ENCODE measurements at places on chromosomes 1 and 21.

- DNase-seq, result peak; percentile 58
- no peaks in the 10 kb centered on the region for H3K36me3 ChIP-seq
- H3K27me3 ChIP-seq, result no peaks in the 10 kb centered on the region
- no peak overlapping the region for H3K4me3 ChIP-seq
- H3K4me1 ChIP-seq, result no peaks in the 10 kb centered on the region
Observed at GRCh38 chr1:10610901-10611600, 136.3 kb downstream of the PEX14 start.

DNA sequence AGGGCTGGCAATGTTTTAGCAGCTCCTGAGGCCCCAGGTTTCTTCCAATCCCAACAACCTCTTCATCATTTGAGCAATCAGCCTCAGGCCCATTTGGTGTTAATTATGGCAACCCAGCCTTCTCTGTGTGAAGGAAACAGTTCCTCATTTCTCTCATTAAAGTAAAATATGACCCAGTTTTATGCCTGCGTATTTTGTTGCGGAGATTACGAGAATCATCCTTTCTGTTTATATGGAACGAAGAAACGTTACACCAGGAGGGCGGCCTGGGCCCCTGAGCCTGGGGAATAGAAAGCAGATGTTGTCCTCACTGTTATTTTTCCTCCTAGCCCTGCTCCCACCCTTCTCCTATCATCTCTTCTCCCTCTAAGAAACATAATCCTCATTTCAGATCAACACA is 332.2 kb upstream of the USP24 start:
- no peak overlapping the region for H3K27ac ChIP-seq
- peaks cover 8% of the 10 kb centered on the region for H3K4me1 ChIP-seq
- H3K27me3 ChIP-seq, result no peaks in the 10 kb centered on the region
- H3K36me3 ChIP-seq, result no peaks in the 10 kb centered on the region
- H3K4me3 ChIP-seq, result no peak overlapping the region

- no peak overlapping the region for H3K4me3 ChIP-seq
- H3K27me3 ChIP-seq, result peaks cover 9% of the 10 kb centered on the region
- no peak overlapping the region for H3K27ac ChIP-seq
- no peaks in the 10 kb centered on the region for H3K36me3 ChIP-seq
- no peaks in the 10 kb centered on the region for H3K4me1 ChIP-seq
Observed at GRCh38 chr1:111786669-111787207, 31.0 kb downstream of the DDX20 start.

GRCh38 chr1:169105087-169105433 is 1.4 kb upstream of the ATP1B1 start:
- H3K27me3 ChIP-seq, result 0 out of 2 replicates have a peak, but pooled peaks cover 4% of the 10 kb centered on the region
- H3K4me1 ChIP-seq, result peaks cover 23% of the 10 kb centered on the region
- no peak overlapping the region for H3K4me3 ChIP-seq
- DNase-seq, result no peak
- no peaks in the 10 kb centered on the region for H3K36me3 ChIP-seq
- no peak overlapping the region for H3K27ac ChIP-seq

DNA sequence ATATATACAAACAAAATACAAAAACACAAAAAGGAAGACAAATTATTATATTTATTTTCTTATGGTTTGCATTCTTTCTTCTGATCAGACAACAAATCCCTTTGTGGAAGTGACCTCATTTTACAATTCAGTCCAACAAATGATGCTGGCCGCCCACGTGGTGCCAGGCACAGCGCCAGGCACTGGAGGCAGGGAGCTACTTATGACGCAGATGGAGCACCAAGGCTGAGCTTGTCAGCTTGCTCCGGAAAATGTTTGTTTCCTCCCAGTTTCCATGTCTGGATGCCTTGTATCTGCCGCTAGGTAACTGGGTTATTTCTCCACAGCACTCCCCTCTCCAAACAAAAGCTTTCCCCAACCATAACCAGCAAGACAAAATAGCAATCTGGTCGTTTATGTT is 30.7 kb upstream of the CD34 start:
- no peaks in the 10 kb centered on the region for H3K27me3 ChIP-seq
- H3K4me3 ChIP-seq, result no peak overlapping the region
- peaks cover 12% of the 10 kb centered on the region for H3K4me1 ChIP-seq
- DNase-seq, result peak; percentile 62
- no peak overlapping the region for H3K27ac ChIP-seq

DNA sequence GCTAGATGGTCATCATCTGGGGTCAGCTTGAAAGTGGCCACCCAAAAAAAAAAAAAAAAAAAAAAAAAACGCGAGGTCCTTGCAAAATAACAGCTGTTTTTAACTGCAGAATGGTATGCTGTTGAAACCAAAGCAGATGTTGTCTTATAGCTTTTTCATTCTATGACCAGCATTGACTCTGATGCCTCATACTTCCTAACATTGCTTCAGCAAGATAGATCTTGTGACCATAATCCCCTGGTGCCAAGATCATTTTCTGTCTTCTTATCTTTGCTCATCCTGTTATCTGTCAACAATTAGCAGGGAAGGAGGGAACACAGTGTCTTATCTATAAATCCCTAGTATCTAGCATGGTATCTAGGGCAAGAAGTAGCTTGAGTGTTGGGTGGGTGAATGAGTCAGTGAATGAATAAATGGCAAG is 181.5 kb downstream of the PLPP3 start:
- DNase-seq, result peak; percentile 69
- H3K4me1 ChIP-seq, result peaks cover 5% of the 10 kb centered on the region
- no peaks in the 10 kb centered on the region for H3K36me3 ChIP-seq
- H3K27ac ChIP-seq, result peak overlapping the region; percentile 29
- no peaks in the 10 kb centered on the region for H3K27me3 ChIP-seq

- H3K36me3 ChIP-seq, result no peaks in the 10 kb centered on the region
- H3K4me3 ChIP-seq, result no peak overlapping the region
Observed at GRCh38 chr1:220706480-220706879, 16.3 kb downstream of the C1orf115 start.

- H3K27me3 ChIP-seq, result no peaks in the 10 kb centered on the region
- peak; percentile 67 for DNase-seq
- H3K27ac ChIP-seq, result no peak overlapping the region
Observed at GRCh38 chr1:55559161-55559611, 344.0 kb upstream of the USP24 start.

DNA sequence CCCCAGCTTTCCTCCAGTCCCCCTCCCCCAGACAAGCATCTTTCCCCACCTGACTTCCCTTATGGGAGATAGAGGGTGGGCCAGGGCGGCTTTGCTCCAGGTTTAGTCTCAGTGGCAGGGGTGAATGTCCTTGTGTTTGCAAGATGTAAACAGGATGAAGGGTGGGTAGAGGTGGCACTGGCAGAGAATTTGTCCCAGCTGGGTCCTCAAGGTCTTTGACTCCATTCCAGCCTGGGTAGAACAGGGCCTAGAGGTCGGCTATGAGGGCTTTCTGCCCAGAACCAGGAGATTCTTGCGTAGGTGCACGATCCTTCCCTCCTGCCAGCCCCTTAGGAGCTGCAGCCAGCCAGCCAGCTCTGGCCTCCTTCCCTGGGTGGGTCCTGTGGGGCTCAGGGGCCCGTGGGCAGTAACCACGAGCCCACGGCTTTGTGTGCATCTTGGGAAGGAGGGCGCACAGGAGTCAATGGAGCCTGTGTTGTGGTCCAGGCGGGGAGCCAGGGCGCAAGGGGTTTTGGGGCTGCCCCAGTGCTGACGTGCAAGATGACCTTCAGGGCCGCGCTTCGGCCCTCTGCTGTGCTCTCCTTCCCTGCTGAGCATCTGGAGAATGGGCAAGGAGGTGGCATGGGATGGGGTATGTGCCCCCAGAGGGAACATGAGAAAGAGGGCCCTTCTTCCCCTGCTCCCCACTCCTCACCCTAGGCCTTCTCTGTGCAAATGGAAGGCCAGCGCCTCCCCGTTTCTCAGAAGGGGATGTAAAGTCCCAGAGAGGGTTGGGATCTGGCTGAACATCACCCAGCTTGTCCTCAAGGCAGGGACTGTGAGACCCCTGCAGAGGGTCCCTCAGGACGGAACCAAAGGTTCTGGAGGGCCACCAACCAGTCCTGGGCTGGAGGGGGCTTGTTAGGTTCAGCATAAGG is 15.7 kb downstream of the POU3F1 start:
- H3K4me1 ChIP-seq, result peaks cover 28% of the 10 kb centered on the region
- DNase-seq, result no peak
- H3K27me3 ChIP-seq, result no peaks in the 10 kb centered on the region
- no peak overlapping the region for H3K4me3 ChIP-seq

GRCh38 chr1:216212826-216213225 is 210.4 kb downstream of the USH2A start:
- no peak overlapping the region for H3K4me3 ChIP-seq
- H3K4me1 ChIP-seq, result no peaks in the 10 kb centered on the region

- no peak overlapping the region for H3K27ac ChIP-seq
Observed at GRCh38 chr1:46585312-46585938, 18.6 kb downstream of the MKNK1 start.

- no peaks in the 10 kb centered on the region for H3K27me3 ChIP-seq
- peaks cover 64% of the 10 kb centered on the region for H3K36me3 ChIP-seq
- H3K4me3 ChIP-seq, result no peak overlapping the region
- H3K27ac ChIP-seq, result peak overlapping the region; percentile 54
Observed at GRCh38 chr1:151210830-151211229, 12.5 kb downstream of the PIP5K1A start.

GRCh38 chr1:25161981-25162380 is 70.3 kb downstream of the SYF2 start:
- no peak overlapping the region for H3K27ac ChIP-seq
- H3K27me3 ChIP-seq, result peaks cover 47% of the 10 kb centered on the region
- H3K36me3 ChIP-seq, result no peaks in the 10 kb centered on the region

- DNase-seq, result no peak
- no peak overlapping the region for H3K4me3 ChIP-seq
- peaks cover 48% of the 10 kb centered on the region for H3K36me3 ChIP-seq
- H3K4me1 ChIP-seq, result peaks cover 18% of the 10 kb centered on the region
Observed at GRCh38 chr1:21865943-21866706, 54.1 kb downstream of the LDLRAD2 start.

GRCh38 chr1:85479491-85479890 is 14.5 kb upstream of the DDAH1 start:
- no peak overlapping the region for H3K4me3 ChIP-seq
- H3K27me3 ChIP-seq, result no peaks in the 10 kb centered on the region
- H3K4me1 ChIP-seq, result peaks cover 2% of the 10 kb centered on the region
- no peak for DNase-seq
- H3K36me3 ChIP-seq, result peaks cover 56% of the 10 kb centered on the region
- H3K27ac ChIP-seq, result 0 out of 2 replicates have a peak overlapping the region, but pooled peaks have one; percentile 15

DNA sequence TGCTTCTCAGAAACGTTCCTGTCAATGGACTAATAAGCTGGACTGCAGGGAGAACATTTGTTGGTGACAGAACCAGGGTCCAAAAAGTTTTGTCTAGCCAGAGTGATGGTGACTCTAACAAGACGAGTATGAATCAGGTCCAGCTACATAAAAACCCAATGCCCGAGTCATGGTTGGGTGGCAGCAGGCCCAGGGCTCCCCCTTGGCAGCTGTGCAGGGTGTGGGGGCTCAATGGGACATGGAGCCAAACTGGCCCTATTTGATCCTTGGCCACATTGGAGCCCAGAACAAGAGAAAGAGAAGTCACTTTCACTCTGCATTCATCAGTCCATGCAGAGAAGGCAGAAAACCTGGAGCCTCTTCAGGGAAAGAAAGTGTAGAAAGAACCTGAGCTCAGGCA is 37.9 kb upstream of the TENT5C start:
- H3K4me3 ChIP-seq, result no peak overlapping the region
- H3K27ac ChIP-seq, result no peak overlapping the region
- peaks cover 9% of the 10 kb centered on the region for H3K27me3 ChIP-seq
- H3K4me1 ChIP-seq, result no peaks in the 10 kb centered on the region

- no peaks in the 10 kb centered on the region for H3K27me3 ChIP-seq
- H3K27ac ChIP-seq, result no peak overlapping the region
- H3K4me3 ChIP-seq, result no peak overlapping the region
Observed at GRCh38 chr1:1517973-1518620, 6.1 kb downstream of the ATAD3A start.

- H3K4me3 ChIP-seq, result no peak overlapping the region
- H3K4me1 ChIP-seq, result peaks cover 34% of the 10 kb centered on the region
- no peaks in the 10 kb centered on the region for H3K36me3 ChIP-seq
- H3K27me3 ChIP-seq, result no peaks in the 10 kb centered on the region
- H3K27ac ChIP-seq, result no peak overlapping the region
Observed at GRCh38 chr1:44037154-44037553, 5.9 kb upstream of the SLC6A9 start.

DNA sequence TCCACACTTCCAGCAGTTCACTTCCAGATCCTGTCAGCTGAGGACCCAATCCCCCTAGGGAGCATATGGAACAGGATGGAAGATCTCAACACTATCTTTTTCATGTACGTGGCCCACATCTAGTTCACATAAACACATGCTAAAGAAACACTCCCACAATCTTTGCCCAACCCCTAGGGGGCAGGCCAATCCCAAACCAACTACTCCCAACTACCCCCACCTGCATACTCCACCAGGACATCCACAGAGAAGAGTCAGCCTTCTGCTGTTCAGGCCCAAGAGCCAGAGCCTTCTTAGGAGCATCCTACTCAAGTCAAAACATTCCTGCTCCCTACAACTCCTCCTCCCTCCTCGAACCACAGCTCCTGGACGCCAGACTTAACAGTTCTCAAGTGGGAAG is 5.6 kb upstream of the SLC5A9 start:
- H3K36me3 ChIP-seq, result no peaks in the 10 kb centered on the region
- DNase-seq, result no peak
- H3K4me3 ChIP-seq, result no peak overlapping the region
- H3K27ac ChIP-seq, result no peak overlapping the region
- H3K27me3 ChIP-seq, result no peaks in the 10 kb centered on the region

DNA sequence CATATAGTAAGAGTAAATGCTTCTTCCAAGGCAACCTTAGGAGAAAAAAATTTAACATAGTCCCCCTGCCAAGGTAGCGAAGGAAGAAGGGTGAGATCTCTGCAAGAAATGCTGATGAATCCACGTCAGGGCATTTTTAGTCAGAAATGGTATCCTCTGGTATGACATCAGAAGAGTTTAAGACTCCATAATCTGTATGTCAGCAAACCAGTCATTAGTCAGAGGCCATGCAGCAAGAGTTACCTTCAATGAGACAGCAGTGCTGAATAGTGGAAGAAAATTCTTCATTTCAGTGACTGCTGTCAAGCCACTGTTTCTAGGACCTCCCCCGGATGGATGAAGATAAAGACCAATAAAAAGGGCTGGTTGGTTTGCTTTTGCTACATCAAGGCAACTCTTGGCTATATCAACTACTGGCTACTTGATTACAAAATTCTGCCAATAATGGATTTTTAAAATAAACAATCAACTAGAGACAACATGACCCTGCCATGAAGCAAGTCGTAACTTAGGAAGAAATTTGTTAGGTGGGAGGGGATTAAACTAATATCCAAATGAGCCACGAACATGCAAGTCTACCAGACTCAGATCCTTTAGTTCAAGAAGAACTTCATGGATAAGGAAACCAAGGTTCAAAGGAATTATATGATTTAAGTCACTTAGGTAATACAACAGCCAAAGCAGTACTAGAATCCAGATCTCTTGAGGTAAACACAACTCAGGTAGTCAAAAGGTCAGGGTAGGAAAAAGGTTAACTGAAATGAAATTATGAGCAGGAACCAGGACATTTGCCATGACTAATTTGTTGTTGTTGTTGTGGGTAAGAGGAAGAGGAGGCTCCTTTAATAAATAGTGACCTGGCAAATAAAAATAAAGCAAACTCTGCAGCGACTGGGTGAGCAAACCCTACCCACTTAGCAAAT is 25.6 kb upstream of the GUCA2A start:
- H3K36me3 ChIP-seq, result peaks cover 38% of the 10 kb centered on the region
- DNase-seq, result no peak
- no peak overlapping the region for H3K4me3 ChIP-seq
- H3K4me1 ChIP-seq, result peaks cover 16% of the 10 kb centered on the region
- no peaks in the 10 kb centered on the region for H3K27me3 ChIP-seq

GRCh38 chr1:119595606-119596005 is 52.5 kb downstream of the ZNF697 start:
- no peaks in the 10 kb centered on the region for H3K36me3 ChIP-seq
- no peak overlapping the region for H3K27ac ChIP-seq
- no peaks in the 10 kb centered on the region for H3K27me3 ChIP-seq
- no peak for DNase-seq
- H3K4me1 ChIP-seq, result no peaks in the 10 kb centered on the region
